ENCODE measurements at places on chromosomes 2 and 18. TPM values are rescaled to one million over a fixed set of nuclear protein-coding genes. Genes with fewer than 3 reads are reported as not detected.

The B4GALT6 gene
- total RNA-seq = 20.6 TPM

The AMER3 gene
- not detected for total RNA-seq

- no peak for DNase-seq
Observed at GRCh38 chr18:2898186-2898640, 51.4 kb downstream of the EMILIN2 start.

DNA sequence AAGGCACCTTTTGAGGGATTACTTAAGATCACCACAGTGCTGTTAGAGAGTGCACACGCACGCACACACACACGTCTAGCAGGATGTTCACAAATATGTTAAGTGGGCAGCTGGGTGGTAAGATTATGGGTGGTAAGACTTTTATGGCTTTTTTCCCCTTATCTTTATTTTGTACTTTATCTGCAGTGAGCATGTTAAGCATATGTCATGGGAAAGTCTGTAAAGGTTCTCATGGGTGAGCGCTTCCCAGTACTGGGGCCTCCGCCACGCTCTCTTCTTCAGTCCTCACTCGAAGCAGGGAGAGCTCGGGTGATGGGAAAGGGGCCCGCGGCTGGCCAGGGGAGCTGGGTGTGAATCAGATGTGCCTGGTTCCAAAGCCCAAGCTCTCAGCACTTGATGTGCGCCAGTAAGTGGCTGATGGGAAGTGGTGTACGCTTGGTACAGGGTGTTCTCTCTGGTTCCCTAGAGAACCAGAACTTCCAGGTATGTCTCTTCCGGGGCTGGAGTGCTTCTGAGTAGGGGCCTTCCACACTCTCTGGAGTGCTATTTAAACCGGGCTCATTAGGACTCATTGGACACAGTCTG, 83.9 kb upstream of the YWHAQ start:
- DNase-seq = no peak

The ALPP gene
- total RNA-seq = not detected

The GAL3ST2 gene
- 0.88 TPM for total RNA-seq

GRCh38 chr18:12531749-12532148, 124.0 kb downstream of the PRELID3A start:
- DNase-seq = no peak

All from natural killer cell (primary cell).